Type B pancreatic cell (in vitro differentiated cells): ENCODE measurements at places on chromosomes 5 and 9. TPM values are rescaled to one million over a fixed set of nuclear protein-coding genes. Genes with fewer than 3 reads are reported as not detected.

- DNase-seq, result no peak
- H3K4me3 ChIP-seq, result no peak overlapping the region
- H3K27me3 ChIP-seq, result peaks cover 95% of the 10 kb centered on the region
- H3K27ac ChIP-seq, result no peak overlapping the region
Observed at GRCh38 chr9:34963552-34963951, 5.5 kb downstream of the PHF24 start.

MLANA gene
- total RNA-seq, result 12.1 TPM in 1 of 2 replicates, not detected in the other

CCDC192 gene
- 0.31 and 2.0 TPM in 2 replicates for total RNA-seq

MCC gene
- total RNA-seq, result 11.8 and 24.0 TPM in 2 replicates

DNA sequence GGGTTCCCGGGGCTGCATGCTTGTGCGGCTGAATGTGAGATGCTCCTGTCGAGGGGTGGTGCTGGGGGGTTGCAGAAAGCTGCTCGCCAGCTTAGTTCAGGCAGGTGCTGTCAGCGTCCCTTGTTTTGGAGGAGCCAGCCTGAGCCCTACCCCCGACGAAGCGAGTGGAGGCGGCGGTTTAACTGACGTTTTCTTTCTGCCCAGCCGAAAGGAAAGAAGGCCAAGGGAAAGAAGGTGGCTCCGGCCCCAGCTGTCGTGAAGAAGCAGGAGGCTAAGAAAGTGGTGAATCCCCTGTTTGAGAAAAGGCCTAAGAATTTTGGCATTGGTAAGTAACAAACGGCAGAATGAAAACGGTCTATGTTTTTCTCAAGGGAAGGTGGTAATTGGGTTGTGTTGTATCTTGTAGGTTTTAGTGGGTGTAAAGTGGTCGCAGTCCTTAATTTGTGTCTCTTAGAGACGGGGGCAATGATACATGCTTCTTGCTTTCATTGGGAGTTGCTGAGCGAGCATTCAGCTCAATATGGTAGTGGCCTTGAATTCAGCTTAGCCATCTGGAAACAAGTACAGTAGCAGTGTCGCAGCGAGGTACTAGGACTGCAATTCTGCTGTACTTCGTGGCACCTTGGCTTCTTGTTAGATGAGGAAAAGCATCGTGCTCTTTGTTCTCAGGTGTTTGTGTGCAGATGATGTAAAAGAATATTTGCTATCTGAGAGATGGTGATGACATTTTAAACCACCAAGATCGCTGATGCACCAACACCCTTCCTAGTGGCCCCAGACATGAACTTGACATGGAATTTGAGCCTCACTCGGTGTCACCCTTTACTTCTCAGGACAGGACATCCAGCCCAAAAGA is 928 bp downstream of the RPL7A start:
- peak overlapping the region; percentile 100 for H3K4me3 ChIP-seq
- H3K36me3 ChIP-seq, result peaks cover 31% of the 10 kb centered on the region
- peaks cover 22% of the 10 kb centered on the region for H3K4me1 ChIP-seq
- peak overlapping the region; percentile 99 for H3K27ac ChIP-seq
- H3K27me3 ChIP-seq, result no peaks in the 10 kb centered on the region
- DNase-seq, result no peak

CDH9 gene
- 0.68 TPM in 1 of 2 replicates, not detected in the other for total RNA-seq

GRCh38 chr5:17217493-17218352 is at the start of gene BASP1:
Gene BASP1 (plus strand): TSS chr5:17217631. CDS start chr5:17275217, 57,586 bp downstream.
- H3K27me3 ChIP-seq, result no peaks in the 10 kb centered on the region
- peak; percentile 87 for DNase-seq
- peaks cover 26% of the 10 kb centered on the region for H3K36me3 ChIP-seq
- H3K4me1 ChIP-seq, result peaks cover 37% of the 10 kb centered on the region
- H3K4me3 ChIP-seq, result peak within 1 kb of the TSS; percentile 98

PITX1 gene
- total RNA-seq, result 6.3 and 13.4 TPM in 2 replicates

DNA sequence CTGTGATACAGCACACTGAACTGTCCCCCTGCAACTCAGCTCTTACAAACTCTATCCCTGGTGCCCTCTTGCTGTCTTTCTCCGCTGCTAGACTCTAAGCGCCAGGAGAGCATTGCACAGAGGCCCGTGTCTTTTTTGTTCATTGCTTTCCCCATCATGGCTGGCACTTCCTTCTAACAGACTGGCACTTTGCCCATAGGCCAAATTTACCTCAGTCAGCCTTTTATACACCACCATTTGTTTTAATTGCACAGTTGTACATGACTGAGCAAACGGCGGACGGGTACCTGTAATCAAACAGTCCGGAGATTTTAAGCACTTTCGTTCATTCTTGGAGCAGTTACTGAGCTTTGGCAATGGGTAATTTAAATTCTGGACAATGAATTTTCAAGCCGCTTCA is 102.2 kb upstream of the CLINT1 start:
- no peak overlapping the region for H3K4me3 ChIP-seq
- H3K4me1 ChIP-seq, result peaks cover 27% of the 10 kb centered on the region
- H3K27me3 ChIP-seq, result peaks cover 5% of the 10 kb centered on the region

DNA sequence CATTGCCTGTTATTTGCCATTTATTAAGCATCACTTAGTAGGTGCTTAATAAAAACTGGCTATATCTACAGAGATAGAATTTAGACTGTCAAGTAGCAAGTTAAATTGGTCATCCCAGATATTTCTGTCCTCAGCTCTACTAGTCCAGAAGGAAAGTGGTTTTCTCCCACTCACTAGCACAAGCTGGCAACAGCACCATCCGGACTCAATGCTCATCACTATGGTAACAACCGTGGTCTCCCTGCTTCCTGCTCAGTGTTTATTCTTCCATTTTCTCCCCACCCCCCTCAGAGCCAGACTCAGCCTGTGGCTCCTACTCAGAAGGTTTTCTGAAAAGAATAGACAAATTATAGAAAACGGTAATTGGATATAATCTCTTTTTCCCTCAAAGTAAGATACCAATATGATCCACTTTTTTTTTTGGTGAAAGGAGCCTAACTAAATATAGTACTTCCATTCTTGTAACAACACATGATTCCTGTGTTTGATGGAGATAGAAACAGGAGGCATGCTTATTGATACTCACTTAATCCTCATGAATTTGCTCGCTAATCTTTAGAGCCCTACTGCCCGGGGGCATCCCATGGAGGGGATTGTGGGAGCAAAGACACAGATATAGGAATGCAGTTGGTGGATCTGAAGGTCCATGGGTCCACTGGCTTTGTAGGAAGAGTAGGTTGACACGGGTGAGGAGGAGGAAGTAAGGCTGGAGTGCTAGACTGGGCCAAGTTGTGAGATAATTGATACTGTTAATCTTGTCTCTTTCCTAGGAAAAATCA is 191.4 kb downstream of the MAN2A1 start:
- no peak overlapping the region for H3K27ac ChIP-seq
- DNase-seq, result no peak
- H3K27me3 ChIP-seq, result no peaks in the 10 kb centered on the region
- H3K4me1 ChIP-seq, result no peaks in the 10 kb centered on the region
- no peaks in the 10 kb centered on the region for H3K36me3 ChIP-seq

GRCh38 chr5:145778144-145778900 is 56.8 kb downstream of the PRELID2 start:
- no peaks in the 10 kb centered on the region for H3K27me3 ChIP-seq
- H3K4me1 ChIP-seq, result peaks cover 11% of the 10 kb centered on the region
- H3K36me3 ChIP-seq, result peaks cover 7% of the 10 kb centered on the region
- no peak for DNase-seq
- no peak overlapping the region for H3K4me3 ChIP-seq
- H3K27ac ChIP-seq, result no peak overlapping the region

DNA sequence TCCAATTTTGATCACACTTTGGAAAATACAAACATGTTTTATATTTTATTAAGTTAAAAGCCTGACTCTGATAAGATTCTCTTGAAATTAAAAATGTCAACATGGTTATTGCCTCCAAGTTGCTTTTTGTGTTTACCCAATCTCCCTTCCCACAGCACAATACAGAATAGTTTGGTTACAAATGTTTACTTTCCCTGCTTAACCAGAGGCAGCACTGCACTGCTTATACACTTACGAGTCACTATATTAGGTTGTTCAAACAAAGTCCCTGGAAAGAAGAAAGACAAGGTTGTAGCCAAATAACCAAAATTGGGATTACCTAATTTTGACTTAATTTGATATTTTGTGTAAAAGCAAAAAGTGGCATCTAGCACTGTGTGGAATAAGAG is 25.9 kb downstream of the SRFBP1 start:
- peaks cover 3% of the 10 kb centered on the region for H3K36me3 ChIP-seq
- H3K27ac ChIP-seq, result no peak overlapping the region
- no peak overlapping the region for H3K4me3 ChIP-seq
- peaks cover 4% of the 10 kb centered on the region for H3K4me1 ChIP-seq

DNA sequence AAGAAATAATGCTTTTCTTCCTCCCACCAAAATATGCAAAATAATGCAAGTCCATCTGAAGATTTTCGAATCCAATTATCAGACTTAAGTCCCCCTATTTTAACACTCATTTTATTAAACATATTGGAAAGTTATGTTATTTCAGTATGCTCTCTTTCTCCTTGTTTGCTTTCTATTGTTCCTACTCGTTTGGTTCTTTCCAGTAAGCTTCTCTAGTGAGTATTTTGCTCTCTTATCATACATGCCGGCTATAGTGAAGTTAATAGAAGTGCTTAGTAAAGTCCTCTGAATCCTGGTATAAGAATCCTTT is 517 bp downstream of the ALDH1A1 start:
- peak overlapping the region; percentile 10 for H3K27ac ChIP-seq
- H3K36me3 ChIP-seq, result no peaks in the 10 kb centered on the region
- peaks cover 6% of the 10 kb centered on the region for H3K27me3 ChIP-seq
- H3K4me1 ChIP-seq, result peaks cover 7% of the 10 kb centered on the region
- no peak for DNase-seq

DNA sequence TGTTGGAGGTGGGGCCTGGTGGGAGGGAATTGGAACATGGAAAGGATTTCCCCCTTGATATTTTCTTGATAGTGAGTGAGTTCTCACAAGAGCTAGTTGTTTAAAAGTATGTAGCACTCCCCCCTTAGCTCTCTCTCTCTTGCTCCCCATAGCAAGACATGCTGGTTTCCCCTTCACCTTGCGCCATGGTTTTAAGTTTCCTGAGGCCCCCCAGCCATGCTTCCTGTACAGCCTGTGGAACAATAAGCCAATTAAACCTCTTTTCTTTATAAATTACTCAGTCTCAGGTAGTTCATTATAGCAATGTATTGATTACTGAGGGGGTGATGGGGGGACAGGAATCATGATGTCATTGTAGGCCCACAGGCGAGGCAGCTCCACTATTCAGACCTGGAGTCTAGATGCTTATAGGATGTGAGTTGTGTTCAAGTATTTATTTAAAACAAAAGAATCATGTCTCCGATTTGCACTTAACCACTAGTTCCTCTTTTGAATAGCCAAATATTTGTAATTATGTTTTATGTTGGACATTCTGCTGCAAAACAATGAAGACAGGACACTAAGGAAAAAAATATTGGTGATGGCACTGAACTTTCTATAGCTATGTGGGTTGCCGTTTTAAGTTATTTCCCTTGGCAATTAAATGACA is 156.6 kb downstream of the TMEM38B start:
- H3K4me3 ChIP-seq, result no peak overlapping the region
- no peak overlapping the region for H3K27ac ChIP-seq
- DNase-seq, result no peak
- H3K27me3 ChIP-seq, result no peaks in the 10 kb centered on the region
- peaks cover 5% of the 10 kb centered on the region for H3K4me1 ChIP-seq

DPYSL3 gene
- 11.9 and 36.0 TPM in 2 replicates for total RNA-seq

DNA sequence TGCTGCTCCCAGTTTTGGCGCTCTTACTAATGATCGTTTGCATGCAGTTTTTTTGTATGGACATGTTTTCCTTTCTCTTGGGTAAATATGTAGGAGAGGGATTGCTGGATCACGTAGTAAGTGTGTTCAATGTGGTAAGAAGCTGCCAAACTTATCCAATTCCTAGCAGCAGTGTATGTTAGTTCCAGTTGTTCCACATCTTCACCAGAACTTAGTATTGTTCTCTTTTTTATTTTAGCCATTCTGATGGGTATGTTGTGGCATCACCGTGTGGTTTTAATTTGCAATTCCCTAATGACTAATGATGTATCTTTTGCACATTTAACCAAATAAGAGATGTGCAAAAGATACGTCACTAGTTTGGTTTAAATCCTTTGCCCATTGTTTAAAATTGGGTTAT is 65.9 kb downstream of the IPPK start:
- no peak overlapping the region for H3K4me3 ChIP-seq
- H3K27ac ChIP-seq, result no peak overlapping the region
- no peak for DNase-seq
- peaks cover 22% of the 10 kb centered on the region for H3K4me1 ChIP-seq
- H3K36me3 ChIP-seq, result peaks cover 6% of the 10 kb centered on the region

- no peak for DNase-seq
- H3K4me3 ChIP-seq, result no peak overlapping the region
- no peak overlapping the region for H3K27ac ChIP-seq
- H3K36me3 ChIP-seq, result no peaks in the 10 kb centered on the region
- H3K27me3 ChIP-seq, result no peaks in the 10 kb centered on the region
Observed at GRCh38 chr9:70519912-70520724, 105.7 kb upstream of the KLF9 start.

DNA sequence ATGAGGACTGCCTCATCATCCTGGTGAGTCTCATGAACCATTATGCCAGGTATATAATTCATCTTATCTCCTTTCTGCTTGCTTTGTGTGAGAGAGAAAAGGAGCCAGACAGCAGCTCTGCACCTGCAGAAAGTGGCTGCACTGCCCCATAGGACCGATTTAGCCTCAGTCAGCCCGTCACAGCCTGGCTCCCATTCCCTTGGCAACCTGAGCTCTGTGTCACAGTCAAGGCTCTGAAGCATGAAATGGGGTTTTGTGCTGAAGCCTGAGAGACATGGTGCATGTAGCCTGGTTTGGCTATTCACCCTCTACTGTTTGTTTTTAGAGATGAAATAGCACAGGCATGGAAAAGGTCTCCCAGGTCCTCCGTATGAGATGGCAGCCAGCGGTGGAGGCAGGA is 198.3 kb downstream of the KCTD16 start:
- H3K36me3 ChIP-seq, result no peaks in the 10 kb centered on the region
- no peak overlapping the region for H3K4me3 ChIP-seq
- H3K27me3 ChIP-seq, result peaks cover 2% of the 10 kb centered on the region
- no peak overlapping the region for H3K27ac ChIP-seq

DNA sequence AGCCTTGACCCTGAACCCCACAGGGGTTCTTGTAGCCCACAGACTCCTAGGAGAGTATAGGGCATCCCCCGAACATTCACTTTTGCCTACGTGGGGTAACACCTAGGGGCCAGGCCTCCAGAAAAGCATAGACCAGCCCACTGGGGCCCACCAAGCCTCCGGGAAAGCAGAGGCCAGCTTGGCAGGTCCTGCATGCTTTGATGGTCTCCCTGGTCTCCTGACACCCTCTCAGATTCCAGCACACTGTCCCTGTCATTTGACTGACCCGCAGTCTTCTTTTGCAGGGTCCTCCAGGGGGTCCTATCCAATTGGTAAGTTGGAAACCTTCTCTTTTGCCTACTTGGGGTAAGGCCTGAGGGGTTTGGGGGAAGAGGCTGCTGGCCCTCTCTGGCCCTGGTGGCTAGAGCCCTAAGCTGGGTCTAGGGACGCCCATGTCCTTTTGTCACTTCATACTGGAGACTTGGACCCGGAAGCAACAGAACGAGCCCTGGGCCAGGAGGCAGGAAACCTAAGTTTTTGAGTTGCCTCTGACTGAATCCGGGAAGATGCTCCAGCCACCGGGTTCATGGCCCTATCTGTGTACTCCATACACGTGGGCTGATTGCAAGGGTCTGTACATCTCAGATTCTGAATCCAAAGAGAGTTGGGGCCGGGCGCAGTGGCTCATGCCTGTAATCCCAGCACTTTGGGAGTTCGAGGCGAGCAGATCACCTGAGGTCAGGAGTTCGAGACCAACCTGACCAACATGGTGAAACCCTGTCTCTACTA is 20.9 kb upstream of the ORM1 start:
- H3K27me3 ChIP-seq, result no peaks in the 10 kb centered on the region
- H3K36me3 ChIP-seq, result peaks cover 2% of the 10 kb centered on the region
- H3K27ac ChIP-seq, result no peak overlapping the region
- H3K4me1 ChIP-seq, result peaks cover 4% of the 10 kb centered on the region
- H3K4me3 ChIP-seq, result no peak overlapping the region
- peak; percentile 36 for DNase-seq
